Activated CD4-positive, alpha-beta memory T cell treated with anti-CD3 and anti-CD28 coated beads, Interleukin-2, amount 10 ng/mL, durations not matched to agents 7 days and 5 days (primary cell): ENCODE measurements at places on chromosomes 5 and 9. TPM values are rescaled to one million over a fixed set of nuclear protein-coding genes. Genes with fewer than 3 reads are reported as not detected.

UGCG gene
- total RNA-seq, result 20.9 TPM

THG1L gene
- 10.6 TPM for total RNA-seq

FKTN gene
- total RNA-seq, result 11.1 TPM

FBP2 gene
- total RNA-seq, result not detected

DNA sequence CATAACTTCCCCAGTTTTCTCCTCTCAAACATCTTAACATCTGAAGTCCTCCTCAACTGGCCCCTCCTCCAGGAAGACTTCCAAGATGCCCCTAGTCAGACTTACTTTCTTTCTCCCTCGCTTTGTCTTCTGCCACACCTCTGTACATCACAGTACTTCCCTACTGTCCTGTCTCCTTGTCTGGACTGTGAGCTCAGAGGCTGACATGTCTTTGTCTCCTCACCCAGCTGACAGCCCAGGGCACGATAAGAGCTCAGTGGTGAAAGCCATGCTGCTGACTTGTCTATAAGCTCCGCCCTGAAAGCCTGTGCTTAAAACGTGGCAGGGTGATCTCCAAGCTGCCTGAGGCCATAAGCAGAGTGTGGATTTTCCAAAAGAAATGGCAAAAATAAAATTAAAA lies 33.0 kb upstream of the SLC25A51 start:
- no peaks in the 10 kb centered on the region for H3K36me3 ChIP-seq
- H3K4me1 ChIP-seq, result no peaks in the 10 kb centered on the region
- DNase-seq, result no peak
- peaks cover 4% of the 10 kb centered on the region for H3K27me3 ChIP-seq
- no peak overlapping the region for H3K4me3 ChIP-seq
- H3K27ac ChIP-seq, result no peak overlapping the region

DNA sequence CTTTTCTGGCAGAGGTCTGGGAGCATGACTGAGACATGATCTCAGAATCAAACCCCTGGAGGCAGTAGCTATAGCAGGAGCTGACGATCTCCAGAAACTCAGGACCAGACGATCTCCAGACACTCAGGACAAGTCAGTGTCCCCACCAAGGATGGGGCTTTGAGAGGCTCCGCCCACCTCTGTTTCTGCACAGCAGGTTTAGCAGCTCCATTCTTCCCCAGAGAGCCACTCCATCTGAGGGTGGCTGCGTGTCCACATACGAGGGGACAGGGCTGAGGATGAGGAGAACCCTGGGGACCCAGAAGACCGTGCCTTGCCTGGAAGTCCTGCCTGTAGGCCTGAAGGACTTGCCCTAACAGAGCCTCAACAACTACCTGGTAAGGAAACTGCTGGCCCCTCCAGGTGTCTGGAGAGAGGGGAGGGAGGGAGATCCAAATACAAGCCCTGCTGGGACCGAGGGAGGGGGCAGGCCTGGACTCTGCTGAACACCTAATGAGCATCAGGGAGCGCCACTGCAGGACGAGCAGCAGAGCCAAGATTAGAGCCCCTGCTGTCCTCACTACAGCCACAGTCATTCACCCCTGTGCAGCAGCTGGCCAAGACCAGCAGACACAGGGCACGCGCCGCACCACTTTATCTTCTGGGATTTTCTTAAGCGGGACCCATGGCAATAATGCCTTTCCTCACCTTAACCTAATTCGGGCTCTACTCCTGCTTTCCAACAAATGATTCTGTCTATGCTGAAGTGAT lies at the start of gene GABRP:
Gene GABRP (plus strand): TSS at position 228 of the 750 bp plus-strand sequence. CDS start 4,891 bp downstream, outside the sequence.
- H3K27me3 ChIP-seq, result no peaks in the 10 kb centered on the region
- no peak within 1 kb of the TSS for H3K27ac ChIP-seq
- H3K36me3 ChIP-seq, result no peaks in the 10 kb centered on the region

DNA sequence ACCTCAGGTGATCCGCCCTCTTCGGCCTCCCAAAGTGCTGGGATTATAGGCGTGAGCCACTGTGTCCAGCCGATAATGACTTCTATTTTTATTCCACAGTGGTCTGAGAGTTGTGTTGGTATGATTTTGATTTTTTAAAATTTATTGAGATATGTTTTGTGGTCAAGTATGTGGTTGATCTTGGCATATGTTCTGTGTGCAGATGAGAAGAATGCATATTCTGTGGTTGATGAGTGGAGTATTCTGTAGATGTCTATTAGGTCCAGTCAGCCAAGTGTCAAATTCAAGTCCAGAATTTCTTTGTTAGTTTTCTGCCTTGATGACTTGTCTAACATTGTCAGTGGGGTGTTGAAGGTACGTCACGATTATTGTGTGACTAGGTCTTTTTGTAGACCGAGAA lies 338.2 kb upstream of the TARS1 start:
- H3K27me3 ChIP-seq, result no peaks in the 10 kb centered on the region
- no peaks in the 10 kb centered on the region for H3K4me1 ChIP-seq
- no peak for DNase-seq
- no peak overlapping the region for H3K4me3 ChIP-seq
- H3K27ac ChIP-seq, result no peak overlapping the region

- H3K27me3 ChIP-seq, result peaks cover 31% of the 10 kb centered on the region
- DNase-seq, result peak; percentile 13
- no peak overlapping the region for H3K27ac ChIP-seq
Measured at GRCh38 chr9:129278391-129279237, 100.6 kb upstream of the IER5L start.

- peaks cover 61% of the 10 kb centered on the region for H3K36me3 ChIP-seq
- peak overlapping the region; percentile 100 for H3K27ac ChIP-seq
- H3K4me1 ChIP-seq, result peaks cover 95% of the 10 kb centered on the region
- H3K27me3 ChIP-seq, result no peaks in the 10 kb centered on the region
- peak; percentile 81 for DNase-seq
Measured at GRCh38 chr9:131667576-131667975, 72.3 kb downstream of the RAPGEF1 start.

- H3K27ac ChIP-seq, result no peak overlapping the region
- H3K4me1 ChIP-seq, result peaks cover 4% of the 10 kb centered on the region
- DNase-seq, result no peak
- no peaks in the 10 kb centered on the region for H3K36me3 ChIP-seq
- H3K27me3 ChIP-seq, result no peaks in the 10 kb centered on the region
Measured at GRCh38 chr5:154709368-154710305, 45.5 kb upstream of the LARP1 start.

DNA sequence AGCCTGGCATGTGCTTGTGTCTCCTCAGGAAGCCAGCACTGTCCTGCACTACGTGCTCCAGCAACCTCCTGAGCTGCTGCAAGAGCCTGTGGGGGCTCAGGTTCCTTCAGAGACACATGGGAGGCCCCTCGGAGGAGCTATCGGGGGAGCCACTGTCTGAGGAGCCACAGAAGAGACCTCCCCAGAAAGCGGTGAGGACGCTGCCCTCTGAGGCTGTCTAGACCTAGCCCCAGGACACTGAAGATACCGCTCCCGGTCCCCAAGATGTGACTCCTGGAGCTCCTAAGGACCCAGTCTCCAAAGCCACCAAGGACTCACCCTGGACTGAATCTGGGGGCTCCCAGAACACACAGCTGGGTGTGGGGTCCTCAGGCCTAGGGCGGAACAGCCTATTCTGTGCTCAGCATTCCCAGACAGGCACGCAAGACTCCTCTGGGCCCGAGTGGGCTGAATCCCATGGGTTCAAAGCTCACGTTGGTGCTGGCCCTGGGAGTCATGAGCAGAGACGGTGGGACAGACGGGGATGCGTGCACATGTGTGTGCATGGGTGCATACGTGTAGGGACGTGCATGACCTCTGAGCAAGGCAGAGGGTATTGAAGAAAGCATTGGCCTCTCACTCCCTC lies 50.0 kb downstream of the HRH2 start:
- H3K27me3 ChIP-seq, result no peaks in the 10 kb centered on the region
- no peak overlapping the region for H3K27ac ChIP-seq
- peaks cover 10% of the 10 kb centered on the region for H3K36me3 ChIP-seq
- peaks cover 4% of the 10 kb centered on the region for H3K4me1 ChIP-seq
- no peak overlapping the region for H3K4me3 ChIP-seq

DNA sequence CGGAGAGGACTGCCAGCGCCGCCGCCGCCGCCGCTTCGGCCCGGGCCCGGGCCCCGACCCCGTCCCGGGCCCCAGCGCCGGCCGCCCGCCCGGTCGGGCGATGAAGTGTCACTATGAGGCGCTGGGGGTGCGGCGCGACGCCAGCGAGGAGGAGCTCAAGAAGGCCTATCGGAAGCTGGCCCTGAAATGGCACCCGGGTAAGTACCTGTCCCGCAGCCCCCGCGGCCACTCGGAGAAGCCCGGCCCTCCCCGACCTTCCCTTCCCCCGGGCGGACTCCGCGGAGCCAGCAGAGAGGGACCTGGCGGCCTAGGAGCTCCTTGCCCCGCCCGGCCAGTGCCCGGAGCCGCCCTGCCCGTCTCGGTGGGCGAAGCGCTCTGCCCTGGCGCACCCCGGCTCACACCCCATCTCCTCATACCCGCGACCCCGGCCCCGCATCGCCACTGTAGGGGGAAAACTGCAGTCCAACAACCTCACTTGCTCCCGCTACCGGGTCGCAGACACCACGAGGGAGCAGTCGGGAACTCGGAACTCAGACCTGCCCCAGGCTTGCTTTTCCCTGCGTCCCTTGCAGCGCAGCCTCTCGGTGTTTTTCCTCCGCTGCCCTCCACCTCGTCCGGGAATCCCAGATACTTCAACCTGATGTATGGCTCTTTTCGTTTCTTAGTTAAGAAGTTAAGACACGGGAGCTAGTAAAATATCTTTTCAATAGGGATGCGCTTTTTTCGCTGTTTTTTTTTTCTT lies 532 bp downstream of the DNAJC21 start:
- H3K27me3 ChIP-seq, result no peaks in the 10 kb centered on the region
- H3K36me3 ChIP-seq, result peaks cover 33% of the 10 kb centered on the region
- peak overlapping the region; percentile 98 for H3K4me3 ChIP-seq
- H3K4me1 ChIP-seq, result peaks cover 34% of the 10 kb centered on the region
- peak overlapping the region; percentile 91 for H3K27ac ChIP-seq

GRCh38 chr9:27870404-27870803 lies 297.1 kb upstream of the C9orf72 start:
- DNase-seq, result no peak
- H3K4me1 ChIP-seq, result no peaks in the 10 kb centered on the region
- no peaks in the 10 kb centered on the region for H3K27me3 ChIP-seq
- no peak overlapping the region for H3K27ac ChIP-seq
- H3K36me3 ChIP-seq, result no peaks in the 10 kb centered on the region

- H3K4me3 ChIP-seq, result no peak overlapping the region
- no peaks in the 10 kb centered on the region for H3K36me3 ChIP-seq
- H3K4me1 ChIP-seq, result no peaks in the 10 kb centered on the region
- no peak for DNase-seq
- no peak overlapping the region for H3K27ac ChIP-seq
- peaks cover 12% of the 10 kb centered on the region for H3K27me3 ChIP-seq
Measured at GRCh38 chr5:112388074-112388473, 31.0 kb downstream of the EPB41L4A start.

DNA sequence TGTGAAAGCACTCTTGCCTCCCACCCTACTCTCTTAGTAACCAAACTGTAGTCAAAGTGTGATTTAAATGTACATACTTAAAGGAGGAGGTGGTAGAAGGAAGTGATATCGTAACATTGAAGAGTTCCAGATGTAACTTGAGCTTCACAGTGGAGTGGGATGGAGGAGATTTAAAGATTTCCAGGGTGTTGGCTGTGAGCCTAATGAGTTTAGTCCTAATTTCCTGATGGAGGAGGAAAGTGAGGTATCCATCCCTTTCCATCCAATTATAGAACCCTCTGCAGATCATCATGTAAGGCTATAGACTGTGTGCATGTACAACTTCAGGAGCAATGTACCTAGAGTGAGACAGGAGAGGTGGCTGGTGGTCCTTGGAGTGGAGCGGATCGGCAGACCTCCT lies 1163.9 kb upstream of the SEMA6A start:
- no peak overlapping the region for H3K4me3 ChIP-seq
- DNase-seq, result no peak
- H3K27ac ChIP-seq, result no peak overlapping the region
- H3K36me3 ChIP-seq, result no peaks in the 10 kb centered on the region
- H3K27me3 ChIP-seq, result no peaks in the 10 kb centered on the region

- no peak for DNase-seq
- H3K36me3 ChIP-seq, result peaks cover 83% of the 10 kb centered on the region
- peak overlapping the region; percentile 54 for H3K4me3 ChIP-seq
- peak overlapping the region; percentile 94 for H3K27ac ChIP-seq
- H3K4me1 ChIP-seq, result peaks cover 99% of the 10 kb centered on the region
Measured at GRCh38 chr9:110156416-110156815, 51.5 kb downstream of the C9orf152 start.

GRCh38 chr5:1709171-1709803 lies 90.3 kb downstream of the MRPL36 start:
- DNase-seq, result no peak
- peak overlapping the region; percentile 68 for H3K4me3 ChIP-seq
- H3K36me3 ChIP-seq, result no peaks in the 10 kb centered on the region
- H3K4me1 ChIP-seq, result peaks cover 12% of the 10 kb centered on the region
- H3K27ac ChIP-seq, result no peak overlapping the region
- H3K27me3 ChIP-seq, result peaks cover 9% of the 10 kb centered on the region

DNA sequence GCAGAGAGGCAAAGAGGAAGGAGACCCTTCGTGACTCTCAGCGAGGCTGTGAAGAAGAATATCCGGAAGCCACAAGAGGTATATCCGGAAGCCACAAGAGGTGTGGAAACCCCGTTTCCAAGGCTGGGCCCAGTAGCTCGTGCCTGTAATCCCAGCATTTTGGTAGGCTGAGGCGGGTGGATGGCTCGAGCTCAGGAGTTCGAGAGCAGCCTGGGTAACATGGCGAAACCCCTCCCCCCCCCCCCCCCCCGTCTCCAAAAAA lies 612 bp upstream of the BBLN start:
- peaks cover 23% of the 10 kb centered on the region for H3K4me1 ChIP-seq
- peak; percentile 67 for DNase-seq
- peak overlapping the region; percentile 69 for H3K4me3 ChIP-seq
- H3K27me3 ChIP-seq, result no peaks in the 10 kb centered on the region
- H3K36me3 ChIP-seq, result peaks cover 18% of the 10 kb centered on the region

- no peak overlapping the region for H3K27ac ChIP-seq
- H3K4me3 ChIP-seq, result no peak overlapping the region
- no peak for DNase-seq
- H3K4me1 ChIP-seq, result no peaks in the 10 kb centered on the region
- no peaks in the 10 kb centered on the region for H3K27me3 ChIP-seq
Measured at GRCh38 chr9:123742009-123742767, 187.7 kb downstream of the DENND1A start.

GRCh38 chr9:37515620-37516258 lies 30.0 kb downstream of the POLR1E start:
- no peak overlapping the region for H3K4me3 ChIP-seq
- H3K27me3 ChIP-seq, result no peaks in the 10 kb centered on the region
- DNase-seq, result no peak
- no peak overlapping the region for H3K27ac ChIP-seq

DNA sequence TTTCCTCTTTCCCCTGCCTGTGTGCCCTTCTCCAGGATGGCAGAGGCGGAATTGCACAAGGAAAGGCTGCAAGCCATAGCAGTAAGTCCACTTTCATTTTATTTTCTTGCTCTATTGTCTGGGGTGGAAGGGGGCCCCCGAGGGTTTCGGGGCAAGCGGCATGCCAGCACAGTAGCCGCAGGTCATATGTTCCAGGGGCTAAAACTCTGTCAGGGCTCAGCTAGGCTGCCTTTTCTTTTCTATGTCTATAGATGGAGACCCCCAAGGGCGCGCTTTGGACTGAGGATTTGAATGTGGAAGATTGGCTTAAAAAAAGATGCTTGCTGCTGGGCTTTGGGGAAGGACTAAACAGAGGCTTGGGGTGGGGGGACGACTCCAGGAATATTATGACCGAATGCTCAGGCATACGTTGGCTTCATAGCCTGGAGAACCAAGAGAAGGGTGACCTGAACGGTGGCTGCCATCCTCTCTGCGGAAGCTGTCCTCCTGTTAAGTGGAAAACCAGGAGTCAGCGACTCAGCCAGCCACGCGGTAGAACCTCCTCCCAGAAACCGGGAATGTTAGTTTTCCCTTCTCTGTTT lies 545 bp downstream of the PALM2AKAP2 start:
- no peaks in the 10 kb centered on the region for H3K36me3 ChIP-seq
- no peak for DNase-seq
- H3K27ac ChIP-seq, result no peak overlapping the region
- no peak overlapping the region for H3K4me3 ChIP-seq
- H3K27me3 ChIP-seq, result peaks cover 42% of the 10 kb centered on the region
- H3K4me1 ChIP-seq, result no peaks in the 10 kb centered on the region
